GM13977 (cell line): ENCODE measurements at places on chromosomes 4 and X.
A peak's percentile ranks its signal among the peaks of the same experiment; 100 is the strongest.

DNA sequence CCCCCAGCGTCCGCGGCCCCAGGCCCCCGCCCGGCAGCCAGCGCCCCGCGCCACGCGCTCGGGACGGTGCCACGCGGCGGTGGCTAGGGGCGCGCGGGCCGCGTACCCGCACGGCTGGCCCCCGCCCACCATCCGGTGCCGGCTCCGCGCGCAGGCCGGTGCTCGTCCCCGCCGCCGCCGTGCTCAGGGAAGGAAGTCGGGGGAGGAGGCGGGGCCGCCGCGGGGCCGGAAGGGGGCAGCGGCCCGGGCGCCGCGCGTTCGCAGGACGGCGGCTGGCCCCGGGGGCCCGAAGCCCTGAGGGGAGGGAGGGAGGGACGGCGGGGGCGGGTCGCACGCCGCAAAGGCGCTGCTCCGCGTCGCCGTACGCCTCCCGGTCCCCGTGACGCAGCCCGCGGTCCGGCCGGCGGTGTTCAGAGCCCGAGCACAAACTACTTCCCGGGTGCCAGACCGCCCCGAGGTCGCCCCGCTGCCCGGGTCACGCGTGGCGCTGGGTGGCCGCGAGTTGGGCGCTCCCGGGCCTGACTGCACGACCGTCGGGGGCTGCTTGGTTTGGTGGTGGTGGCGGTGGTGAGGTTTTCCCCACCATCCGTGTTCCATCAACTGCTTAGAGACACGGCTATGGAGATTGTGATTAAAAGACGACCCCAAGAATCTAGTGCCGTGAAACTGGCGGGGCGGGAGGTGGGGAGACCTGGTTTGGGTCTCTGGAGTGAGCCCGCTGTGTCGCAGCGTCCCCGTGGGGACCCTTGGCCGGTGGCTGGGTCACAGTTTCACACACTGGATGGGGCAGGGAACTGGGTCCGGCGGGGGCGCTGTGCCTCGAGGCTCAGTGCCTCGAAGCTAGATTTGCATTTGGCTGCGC is at the start of gene DCTD:
Gene DCTD, minus strand, starts transcription at position 205 of the 862 bp plus-strand sequence. CDS start 1,818 bp downstream, outside the sequence.
- peak; percentile 87 for DNase-seq

- DNase-seq = no peak
Measured at GRCh38 chr4:156101571-156101970, 147.9 kb upstream of the CTSO start.

DNA sequence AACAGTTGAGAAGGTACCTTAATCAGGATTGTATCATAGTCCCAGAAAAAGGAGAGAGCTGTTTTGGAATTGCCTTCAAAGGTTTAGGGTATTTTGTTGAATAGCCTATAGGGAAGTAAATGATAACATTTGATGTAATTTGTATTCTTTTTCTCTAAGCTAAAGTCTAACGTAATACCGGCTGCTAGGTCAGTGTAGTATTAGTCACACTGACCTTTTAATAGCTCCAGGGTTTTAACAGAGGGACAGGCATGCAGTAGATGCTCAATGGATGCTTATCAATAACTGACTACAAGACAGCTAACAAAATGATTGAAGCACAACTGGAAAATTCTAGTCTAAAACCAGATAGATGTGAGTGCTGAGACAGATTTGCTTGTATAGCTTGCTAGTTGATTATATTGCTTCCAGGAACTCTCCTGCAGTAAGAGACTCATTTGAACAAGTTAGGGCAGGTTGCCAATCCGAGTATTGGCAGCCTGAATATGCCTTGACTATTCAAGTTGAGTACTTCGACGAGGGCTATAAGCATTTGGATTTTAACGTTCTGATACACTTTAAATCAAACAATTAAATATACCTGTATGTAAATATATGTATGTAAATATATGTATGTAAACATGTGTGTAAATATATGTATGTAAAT is 16.5 kb upstream of the PNPLA4 start:
- no peak for DNase-seq

- no peak for DNase-seq
Measured at GRCh38 chr4:38161208-38162113, 201.3 kb downstream of the PTTG2 start.

GRCh38 chrX:56310581-56310980 is 78.4 kb downstream of the KLF8 start:
- no peak for DNase-seq

DNA sequence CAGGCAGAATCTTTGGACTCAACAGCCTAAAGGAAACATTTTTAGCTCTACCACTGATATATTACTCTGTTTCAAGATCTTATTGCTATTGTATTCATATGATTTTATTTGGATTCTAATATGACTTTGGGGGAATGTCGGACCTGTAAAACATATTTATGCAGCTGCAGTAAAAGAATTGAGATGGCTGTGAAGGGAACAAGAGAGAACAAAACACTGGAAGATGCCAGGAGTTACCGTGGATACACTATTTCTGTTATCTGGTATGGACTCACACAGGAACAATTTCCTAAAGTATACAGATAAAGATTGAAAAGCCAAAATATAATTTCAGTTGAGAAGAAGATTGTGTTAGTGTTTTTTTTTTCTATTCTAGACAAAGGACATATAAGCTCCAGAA is 113.0 kb upstream of the DCLK2 start:
- no peak for DNase-seq

- peak; percentile 7 for DNase-seq
Measured at GRCh38 chr4:101693842-101694398, 96.6 kb upstream of the BANK1 start.

GRCh38 chr4:114264877-114265291 is 285.4 kb upstream of the ARSJ start:
- DNase-seq = no peak

DNA sequence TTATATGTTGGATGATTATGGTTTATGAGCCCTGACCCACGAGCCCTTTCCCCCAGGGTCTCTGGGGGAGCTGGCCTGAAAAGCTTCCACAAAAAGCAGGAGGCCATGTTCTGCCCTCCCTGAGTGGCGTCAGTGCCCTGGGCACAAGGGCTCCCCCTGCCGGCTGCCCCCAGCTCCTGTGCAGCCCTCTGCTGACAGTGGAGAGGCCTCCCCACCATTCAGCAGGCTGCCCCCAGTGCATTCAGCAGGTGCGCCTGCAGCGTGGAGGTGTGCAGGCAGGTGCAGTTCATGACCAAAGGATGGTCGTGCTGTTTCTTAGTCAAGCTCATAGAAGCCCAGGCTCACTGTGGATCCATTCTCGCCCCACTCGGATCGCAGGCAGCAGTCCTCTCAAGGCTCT is 12.5 kb upstream of the S100P start:
- DNase-seq = no peak

DNA sequence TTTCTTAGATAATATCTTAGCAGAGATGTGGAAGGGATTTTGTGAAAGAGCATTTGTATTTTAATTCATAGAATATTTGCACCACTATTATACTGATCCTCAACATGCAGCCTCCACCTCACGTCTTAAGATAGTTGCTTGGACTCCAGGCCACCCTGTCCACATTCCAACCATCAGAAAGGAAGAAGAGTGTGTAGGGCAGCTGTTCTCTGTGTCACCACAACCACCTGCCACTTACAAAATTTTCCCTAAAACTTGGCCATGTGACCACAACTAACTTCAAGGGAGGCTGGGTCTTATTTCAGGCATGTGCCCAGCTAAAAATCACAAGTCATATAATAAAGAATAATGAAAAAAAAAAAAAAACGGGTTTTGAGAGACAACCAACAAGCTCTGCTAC is 528.1 kb downstream of the RAB28 start:
- no peak for DNase-seq

GRCh38 chrX:22690116-22690515 is 309.6 kb upstream of the DDX53 start:
- no peak for DNase-seq

DNA sequence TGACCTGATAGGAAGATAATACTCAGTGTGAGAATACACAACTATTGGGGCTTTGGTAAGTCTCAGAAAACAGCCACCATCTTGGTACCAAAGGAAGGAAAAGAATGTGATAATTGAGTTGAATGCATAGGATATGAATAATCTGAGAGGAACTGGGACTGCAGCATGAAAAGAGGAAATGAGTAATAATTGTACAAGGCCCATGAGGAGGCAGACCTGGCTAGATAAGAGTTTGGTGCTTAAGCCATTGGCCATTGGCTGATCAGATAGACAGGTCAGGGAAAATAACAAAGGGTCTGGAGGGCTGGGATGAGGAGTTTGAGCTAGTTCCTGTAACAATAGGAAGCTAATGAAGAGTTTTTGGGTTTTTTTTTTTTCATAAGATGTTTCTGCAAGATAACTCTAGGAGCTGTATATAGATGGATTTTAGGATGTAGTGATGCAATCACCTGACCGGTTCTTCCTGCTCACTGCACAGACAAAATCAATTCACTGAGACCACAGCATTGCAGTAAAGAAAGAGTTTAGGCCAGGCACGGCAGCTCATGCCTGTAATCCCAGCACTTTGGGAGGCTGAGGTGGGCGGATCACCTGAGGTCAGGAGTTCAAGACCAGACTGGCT is 5.3 kb upstream of the TRMT2B start:
- DNase-seq = peak; percentile 55

DNA sequence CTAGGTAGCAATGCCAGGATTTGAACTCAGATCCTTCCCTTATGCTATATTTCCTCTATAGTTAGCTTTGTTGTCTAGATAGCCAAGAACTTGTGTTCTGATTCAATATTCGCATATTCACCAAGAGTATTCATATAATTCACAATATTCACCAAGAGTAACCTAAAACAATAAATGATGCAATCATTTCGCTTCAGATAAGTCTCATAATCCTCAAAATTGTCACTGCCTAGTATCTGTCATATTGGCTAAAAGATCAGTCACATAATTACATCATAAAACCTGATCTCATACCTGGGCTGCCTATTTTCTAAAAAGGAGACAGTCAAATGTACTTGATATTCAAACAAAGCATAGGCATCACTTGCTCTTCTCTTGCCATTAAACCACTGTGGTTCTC is 199.7 kb upstream of the CPEB2 start:
- no peak for DNase-seq

- no peak for DNase-seq
Measured at GRCh38 chrX:110675886-110676285, 119.7 kb downstream of the CHRDL1 start.

DNA sequence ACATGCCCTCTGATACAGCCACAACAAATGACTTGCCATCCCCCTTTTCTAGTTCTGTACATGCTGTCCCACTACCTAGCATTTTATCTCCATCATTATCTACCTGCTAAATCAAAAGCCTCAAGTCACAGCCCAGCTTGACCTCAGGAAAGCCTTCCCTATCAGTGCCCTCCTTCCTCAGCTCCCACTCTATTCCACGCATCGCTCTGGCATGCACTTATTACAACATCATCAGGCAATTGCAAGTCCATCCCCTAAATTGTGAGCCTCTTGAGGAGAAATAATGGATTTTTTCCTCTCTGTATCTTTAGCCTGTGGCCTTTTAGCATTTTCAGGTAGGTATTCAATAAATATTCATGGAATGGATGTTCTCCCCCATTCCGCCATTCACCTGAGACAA is 5.7 kb downstream of the ARL13A start:
- no peak for DNase-seq

DNA sequence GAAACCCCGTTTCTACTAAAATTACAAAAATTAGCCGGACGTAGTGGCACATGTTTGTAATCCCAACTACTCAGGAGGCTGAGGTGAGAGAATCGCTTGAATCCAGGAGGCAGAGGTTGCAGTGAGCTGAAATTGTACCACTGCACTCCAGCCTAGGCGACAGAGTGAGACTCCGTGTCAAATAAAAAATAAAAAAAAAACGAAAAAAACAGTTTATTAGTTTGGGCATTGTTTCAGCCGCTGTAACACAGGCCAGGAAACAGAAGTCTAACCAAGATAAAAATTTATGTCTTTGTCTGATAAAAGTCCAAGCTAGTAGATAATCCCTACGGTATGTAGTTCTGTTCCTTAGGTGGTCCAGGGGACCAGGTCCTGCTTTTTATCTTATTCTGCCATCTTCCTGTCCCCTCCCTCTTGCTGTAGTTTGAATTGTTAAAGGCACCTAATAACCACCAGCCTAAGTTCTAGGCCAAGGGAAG is 21.4 kb downstream of the USO1 start:
- no peak for DNase-seq

DNA sequence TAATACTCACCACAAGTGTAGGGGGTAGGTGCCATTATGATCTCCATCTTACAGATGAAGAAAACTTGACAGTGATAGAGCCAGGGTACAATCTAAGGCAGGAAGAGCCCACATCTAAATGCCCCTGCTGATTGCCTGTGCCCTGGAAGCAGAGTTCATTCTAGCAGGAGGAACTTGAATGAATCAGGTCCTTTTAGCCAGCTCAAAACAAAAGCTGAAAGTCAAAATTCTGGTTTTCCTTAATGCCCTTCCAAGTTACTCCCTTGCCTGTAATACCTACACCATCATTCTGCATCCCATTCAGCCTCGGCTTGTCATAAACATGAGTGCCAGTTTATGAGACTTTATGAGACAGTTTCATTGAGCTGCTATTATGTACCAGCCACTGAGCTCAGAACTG is 89.6 kb downstream of the SCD5 start:
- no peak for DNase-seq

GRCh38 chr4:179128299-179128698 is 1686.1 kb upstream of the AGA start:
- DNase-seq = peak; percentile 10

DNA sequence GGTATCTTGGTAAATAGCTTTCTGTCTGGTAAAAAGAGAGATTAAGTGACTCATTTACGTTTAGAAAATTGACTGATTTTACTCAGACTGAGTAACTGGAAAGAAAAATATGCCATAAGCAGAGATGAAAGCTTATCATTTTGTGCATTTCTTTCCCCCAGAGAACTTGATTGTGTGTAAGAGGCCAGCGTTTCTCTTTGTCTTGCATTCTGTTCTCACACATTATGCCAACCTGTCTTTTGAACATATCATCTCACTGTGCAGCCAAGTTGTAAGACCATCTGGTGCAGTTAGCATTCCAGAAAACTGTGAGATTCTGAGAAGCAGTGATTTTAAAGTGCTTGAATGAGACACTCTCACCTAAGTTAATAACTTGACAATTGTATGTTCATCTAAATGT is 651.3 kb downstream of the TECRL start:
- no peak for DNase-seq

- no peak for DNase-seq
Measured at GRCh38 chr4:119059221-119059620, 76.4 kb upstream of the MYOZ2 start.

DNA sequence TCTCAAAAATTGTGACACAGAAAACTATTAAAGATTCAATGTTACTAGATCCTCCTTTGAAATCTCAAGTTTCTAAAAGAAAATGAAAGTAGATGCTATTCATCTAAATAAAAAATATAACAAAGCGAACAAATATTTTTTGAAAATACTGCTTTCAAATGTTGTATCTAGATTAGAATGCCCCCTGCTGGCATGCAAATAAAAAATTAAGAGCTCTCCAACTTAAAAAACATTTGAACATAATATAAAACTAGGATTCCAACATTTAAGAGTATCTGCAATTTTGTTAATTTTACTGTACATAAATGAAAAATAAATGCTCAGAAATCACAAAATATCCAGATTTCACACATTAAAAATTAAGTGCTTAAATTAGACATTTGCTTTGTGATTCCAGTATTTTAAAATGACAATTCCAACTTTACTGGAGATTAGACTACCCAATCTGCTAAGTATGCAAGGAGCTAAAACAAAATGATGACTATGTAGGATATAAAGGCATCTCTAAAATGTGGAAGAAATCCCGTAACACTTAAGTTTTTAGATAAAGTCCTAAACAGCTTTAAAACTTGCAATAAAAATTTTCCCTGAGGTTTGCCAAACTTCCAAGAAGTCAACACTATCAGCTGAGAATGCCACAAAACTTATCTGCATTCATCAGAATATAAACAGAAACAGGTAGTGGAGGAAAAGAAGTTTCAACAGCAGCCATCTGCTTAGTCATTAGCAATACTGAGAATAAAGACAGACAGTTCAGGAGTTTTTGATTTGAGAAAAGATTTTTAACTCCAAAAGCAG is 32.7 kb downstream of the DHX15 start:
- no peak for DNase-seq

- no peak for DNase-seq
Measured at GRCh38 chr4:87037671-87038334, 103.0 kb downstream of the AFF1 start.
